ENCODE measurements at places on chromosomes 4 and X.
A peak's percentile ranks its signal among the peaks of the same experiment; 100 is the strongest.

DNA sequence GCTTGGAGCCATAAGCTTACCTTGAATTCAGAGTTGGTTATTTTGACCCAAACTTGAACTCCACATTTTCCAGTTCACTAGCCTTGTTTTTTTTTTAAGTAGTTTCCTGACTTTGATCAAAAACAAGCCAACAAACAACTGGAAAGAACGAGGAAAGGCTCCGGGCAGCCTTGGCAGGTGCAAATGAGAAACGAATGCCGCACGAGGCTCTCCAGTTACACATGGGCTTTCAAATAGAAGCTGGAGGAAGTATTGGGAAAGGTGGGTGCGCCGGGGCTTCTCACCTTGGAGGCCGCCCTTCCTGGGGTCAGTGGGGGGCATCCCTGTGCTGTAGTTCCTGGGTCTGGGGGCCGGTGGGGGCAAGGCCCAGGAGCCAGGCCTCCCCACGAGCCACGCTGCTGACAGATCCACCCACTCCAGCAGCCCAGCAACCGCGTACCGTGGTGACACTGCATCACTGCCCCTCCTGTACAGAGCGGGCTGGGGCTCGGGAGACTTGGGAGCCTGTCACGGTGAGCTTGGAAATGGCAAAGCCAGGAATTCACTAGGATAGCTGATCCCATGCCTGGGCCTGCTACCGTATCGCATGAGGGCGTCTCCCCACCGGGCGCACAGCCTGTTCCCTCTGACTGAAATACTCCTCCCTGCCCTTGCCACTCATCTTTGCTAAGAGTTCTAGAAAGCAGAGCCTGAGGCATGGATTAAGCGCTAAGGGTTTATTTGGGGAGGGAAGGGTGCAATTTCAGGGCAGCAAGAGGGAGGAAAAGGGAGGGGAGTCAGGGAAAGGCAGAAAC, 50.9 kb upstream of the ADRA2C start:
- no peak for DNase-seq

DNA sequence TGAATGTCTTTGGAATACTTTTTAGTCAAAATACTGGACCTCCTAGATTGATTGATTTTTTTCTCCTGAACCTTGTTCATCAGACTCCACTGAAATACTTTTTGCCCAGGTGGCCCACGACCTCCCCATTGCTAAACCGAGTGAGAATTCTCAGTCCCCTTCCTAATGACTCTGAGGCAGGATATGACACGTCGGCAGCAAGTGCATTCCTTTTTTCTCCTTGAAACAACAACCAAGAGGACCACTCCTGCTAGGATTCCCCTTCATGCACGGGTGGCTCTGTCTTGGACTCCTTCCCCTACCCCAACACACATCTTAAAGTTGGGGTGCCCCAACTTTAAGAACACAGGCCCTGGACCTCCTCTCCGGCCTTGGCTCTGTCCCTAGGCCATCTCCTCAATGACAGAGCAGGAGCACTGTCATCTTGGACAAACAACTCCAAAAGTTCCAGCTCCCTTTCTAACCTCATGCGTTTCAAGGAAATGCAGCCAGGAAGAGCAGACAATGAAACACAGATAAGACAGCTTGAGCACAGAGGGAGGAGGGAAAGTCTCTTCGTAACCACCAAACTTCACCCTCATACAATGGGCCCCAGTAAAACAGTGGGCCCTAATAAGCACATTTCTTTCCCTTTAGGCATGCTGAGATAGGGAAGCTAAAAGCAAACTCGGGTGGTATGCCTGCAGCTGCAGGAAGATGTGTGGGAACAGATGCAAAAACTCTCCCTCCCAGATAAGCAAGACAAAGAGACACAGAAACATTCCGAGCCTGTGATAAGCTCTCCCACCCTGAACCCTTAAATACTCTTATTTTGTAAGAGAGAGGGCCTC, 33.9 kb downstream of the ZBTB49 start:
- no peak for DNase-seq

GRCh38 chrX:67545036-67545821, 1.4 kb downstream of the AR start:
- DNase-seq: peak; percentile 86

- DNase-seq: no peak
Measured at GRCh38 chr4:87044511-87045233, 109.9 kb downstream of the AFF1 start.

DNA sequence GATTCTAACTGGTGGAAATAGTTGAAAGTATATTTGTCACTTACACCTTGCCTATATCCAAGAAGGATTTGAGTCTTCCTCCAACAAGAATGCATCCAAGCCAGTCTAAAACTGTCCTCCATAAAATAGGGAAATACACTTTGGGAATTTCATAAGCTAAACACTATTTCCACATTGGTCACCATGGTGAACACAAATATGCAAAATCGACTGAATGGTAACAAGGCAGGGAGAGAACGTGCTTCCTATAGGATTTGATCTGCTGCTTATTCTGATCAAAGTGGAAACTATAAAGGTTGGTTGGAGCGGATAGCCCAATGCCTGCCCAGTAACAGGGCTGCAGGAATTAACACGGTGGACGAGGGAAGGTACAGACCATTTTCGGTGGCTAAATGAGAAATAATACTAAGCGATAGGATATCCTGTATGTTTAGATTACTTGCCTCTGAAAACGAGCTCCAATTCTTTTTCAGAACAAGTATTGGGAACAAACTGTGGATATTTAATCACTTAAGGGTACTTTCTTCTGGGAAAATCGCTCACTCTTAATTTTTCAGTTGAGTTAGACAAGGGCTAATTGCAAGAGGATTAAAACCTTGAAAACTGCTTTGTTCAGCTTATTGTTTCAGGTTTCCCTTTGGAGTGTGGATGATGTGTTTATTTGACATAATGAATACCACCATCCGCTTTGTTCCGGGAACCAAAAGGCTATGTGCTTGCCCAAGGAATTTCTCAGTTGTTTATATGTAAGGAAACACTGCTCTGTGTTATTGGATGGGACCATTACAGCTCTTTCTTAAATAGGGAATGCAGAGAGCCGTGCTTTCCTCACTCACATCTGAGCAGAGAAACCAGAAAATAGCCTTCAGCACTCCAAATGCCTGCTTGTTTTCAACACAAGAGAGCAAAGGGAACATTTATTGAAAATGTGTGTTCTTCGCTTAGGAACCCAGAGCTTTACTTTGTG, 194.4 kb downstream of the CBR4 start:
- DNase-seq: peak; percentile 71

DNA sequence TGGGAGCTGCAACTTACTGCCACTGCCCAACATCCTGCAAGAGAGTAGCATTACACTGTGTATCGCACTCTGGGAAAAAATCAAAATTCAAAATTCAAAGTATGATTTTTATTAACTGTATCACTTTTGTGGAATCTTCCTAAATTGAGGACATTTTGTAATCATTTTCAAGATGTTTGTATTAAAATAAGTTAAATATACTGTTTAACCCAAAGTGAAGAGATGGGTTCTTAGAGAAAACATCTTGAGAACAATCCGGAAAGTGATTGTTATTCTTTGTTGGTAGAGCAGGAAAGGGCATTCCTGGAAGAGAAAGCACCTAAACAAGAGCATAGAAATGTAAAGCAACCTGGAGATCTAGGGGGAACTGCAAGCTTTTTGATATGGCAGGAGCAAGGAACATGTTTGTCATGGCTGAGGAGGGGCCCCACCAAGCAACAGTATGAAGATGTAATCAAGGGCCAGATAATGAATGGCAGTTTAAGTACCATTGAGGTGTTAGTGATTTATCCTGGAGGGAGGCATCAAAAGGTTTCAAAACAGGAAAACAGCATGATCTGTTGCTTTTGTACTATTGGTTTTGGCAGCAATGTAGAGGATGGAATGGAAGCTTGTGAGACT, 14.1 kb upstream of the SEC24D start:
- no peak for DNase-seq

DNA sequence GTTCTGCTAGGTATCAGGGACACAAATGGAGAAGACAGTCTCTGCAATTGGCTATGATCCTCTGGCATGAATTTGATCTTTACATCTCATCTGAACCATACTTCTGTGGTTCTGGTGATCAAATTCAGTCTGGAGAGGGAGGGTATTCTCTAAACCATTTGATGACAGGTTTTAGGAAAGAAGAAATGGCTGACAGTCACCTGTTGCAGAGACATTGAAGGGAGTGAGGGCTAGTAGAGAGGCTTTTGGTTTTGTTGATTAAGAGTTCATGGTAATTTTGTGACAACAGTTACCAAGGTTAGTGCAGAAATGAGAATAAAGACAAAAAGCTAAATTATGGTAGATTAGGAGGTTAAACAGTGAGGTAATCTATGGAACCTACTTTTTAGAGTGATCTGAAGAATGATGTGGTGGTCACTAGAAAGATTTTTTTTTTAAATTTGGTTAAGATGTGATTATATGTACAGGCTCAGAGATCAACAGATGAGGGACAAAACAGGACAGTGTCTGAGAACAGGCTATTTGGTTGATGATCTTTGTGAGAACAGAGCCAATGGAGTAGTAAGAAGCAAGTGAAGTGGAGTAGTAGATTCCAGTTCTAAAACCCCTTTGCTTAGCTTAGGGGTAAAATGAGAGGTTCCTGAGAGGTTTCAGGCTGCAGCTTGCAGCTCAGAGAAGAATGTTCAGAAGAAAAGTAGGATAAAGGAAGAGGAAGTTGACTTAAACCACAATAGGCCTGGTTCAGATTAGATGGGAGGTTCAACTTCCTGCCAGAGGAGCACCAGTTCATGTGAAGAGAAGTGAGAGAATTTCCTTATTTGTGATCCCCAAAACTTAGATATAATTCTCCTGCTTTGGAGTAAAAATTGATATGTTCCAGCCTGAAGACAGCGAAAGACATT, 34.7 kb downstream of the VSIG4 start:
- DNase-seq: no peak

DNA sequence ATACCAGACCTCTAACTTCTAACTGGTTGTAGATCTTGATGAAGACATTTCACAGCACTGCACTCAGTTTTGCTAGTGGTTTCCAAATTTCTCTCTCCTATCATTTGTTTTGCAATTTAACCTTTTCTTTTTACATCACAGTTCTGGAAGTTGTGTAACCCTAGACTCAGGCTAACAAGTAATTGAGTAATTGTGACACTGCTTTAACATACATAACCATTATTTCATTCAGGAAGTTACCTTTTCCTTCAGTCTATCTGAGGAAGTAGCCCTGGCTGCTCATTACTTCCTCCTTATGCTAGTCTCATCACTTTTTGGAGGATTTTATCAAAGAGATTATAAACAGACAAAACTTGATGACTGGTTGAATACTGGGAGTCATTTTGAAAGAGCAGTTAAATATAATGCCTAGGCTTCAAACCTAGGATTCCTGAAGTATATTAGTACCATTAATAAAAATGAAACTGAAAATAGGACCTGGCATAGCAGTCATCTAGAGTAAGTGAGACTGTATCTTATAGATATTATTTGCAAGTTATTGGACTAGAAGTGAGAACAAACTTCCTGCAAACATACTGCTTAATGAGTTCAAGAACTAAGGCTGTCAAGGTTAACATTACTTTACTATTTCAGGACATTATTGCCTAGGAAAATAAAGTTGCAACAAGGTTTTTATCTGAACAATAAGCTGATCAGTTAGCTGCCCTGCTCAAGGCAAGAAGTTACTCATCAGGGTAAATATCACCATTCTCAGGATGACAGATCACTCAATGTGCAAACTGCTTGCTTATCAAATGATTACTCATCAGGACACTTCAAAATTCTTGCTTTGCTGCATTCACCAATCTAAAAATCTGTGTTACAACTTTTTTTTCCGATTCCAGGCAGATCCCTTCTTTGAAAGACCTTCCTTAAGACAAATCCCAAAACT, 25.6 kb upstream of the TEX13C start:
- no peak for DNase-seq

DNA sequence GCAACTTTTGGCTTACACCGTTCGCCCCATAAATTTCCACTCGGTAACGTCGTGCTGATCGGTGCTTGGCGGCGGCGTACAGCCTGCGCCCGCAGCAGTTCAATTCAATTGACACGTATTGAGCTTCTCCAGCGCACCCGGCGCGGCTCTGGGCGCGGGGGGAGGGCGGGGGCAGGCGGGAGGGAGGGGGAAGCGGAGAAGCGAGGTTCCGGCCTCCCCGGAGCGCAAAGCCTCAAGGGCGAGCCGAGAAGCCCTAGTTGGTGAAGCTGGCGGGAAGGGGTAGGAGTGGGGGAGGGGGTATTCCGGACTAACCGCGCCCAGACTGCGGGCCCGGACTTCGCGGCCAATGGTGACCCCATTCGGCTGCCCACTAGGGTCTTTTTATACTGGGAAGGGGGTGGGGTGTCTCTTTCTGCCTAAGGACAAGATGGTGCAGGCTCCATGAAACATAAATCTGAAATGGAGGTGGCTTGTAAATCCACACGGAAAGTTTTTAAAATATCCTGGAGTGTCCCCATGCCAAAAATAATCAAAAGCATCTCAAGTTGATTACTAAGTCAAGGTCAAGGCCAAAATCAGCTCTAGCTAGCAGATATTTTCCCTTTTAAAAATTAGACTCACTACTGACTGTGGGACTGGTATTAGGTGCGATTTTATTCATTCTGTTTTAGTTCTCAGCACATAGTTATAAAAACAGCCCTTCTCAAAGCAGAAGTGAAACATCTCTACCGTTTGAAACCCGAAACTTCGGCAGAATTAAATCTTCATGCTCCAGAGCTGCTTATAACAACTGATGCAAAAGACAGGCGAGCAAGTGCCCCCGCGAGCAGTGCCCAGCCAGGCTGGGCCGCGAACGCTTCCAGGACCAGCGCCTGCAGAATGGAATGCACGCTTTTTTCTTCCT, 1.5 kb upstream of the BCOR start:
- no peak for DNase-seq

DNA sequence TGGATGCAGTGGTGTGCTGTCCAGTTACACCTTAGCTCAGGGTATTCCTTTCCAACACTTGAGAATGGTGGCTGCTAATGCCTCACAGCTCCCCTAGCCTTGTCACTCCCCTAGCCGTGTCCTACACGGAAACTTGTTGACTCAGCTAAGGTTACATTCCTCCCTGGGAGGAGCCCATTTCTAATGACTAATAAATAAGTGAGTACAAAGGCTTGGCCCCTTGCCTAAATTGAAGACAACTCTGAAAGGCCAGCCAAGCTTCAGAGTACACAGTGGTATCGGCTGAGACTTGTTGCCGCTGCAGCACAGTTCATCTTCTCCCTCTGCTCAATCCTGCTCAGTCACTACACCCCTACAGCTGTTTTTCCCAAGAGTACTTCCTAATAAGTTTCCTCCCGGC, 21.2 kb upstream of the SLC25A31 start:
- peak; percentile 88 for DNase-seq

DNA sequence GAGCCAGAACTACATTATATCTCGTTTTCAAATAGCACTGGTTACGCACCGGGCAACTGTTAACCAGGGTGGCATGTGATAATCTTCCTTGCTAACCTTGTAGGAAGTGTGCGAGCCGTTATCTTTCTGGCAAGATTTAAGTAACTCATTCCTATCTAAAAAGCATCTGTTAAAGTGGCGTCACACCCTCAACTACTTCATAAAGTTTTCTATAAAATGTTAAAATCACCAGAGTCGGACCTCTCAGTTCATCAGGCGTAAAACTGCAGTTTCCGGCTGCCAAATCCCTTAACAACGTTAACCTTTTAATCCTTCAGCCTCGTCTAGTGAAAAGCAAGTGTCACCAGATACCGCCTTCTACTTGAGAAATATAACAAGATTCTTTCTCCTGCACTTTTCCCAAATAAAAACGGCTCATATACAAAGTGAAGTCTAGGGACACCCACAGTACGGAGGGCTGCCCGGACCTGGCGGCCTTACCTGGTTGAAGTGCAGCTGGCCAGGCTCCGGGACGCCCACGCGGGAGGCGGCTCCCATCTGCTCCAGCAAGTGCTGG, 1.2 kb downstream of the SLC39A8 start:
- peak; percentile 8 for DNase-seq

- no peak for DNase-seq
Measured at GRCh38 chrX:66698273-66699204, 59.7 kb upstream of the EDA2R start.

GRCh38 chr4:6393544-6394475, 78.6 kb downstream of the PPP2R2C start:
- DNase-seq: no peak

Data from foreskin fibroblast (primary cell).